ENCODE measurements at places on chromosomes 7 and 10.

DNA sequence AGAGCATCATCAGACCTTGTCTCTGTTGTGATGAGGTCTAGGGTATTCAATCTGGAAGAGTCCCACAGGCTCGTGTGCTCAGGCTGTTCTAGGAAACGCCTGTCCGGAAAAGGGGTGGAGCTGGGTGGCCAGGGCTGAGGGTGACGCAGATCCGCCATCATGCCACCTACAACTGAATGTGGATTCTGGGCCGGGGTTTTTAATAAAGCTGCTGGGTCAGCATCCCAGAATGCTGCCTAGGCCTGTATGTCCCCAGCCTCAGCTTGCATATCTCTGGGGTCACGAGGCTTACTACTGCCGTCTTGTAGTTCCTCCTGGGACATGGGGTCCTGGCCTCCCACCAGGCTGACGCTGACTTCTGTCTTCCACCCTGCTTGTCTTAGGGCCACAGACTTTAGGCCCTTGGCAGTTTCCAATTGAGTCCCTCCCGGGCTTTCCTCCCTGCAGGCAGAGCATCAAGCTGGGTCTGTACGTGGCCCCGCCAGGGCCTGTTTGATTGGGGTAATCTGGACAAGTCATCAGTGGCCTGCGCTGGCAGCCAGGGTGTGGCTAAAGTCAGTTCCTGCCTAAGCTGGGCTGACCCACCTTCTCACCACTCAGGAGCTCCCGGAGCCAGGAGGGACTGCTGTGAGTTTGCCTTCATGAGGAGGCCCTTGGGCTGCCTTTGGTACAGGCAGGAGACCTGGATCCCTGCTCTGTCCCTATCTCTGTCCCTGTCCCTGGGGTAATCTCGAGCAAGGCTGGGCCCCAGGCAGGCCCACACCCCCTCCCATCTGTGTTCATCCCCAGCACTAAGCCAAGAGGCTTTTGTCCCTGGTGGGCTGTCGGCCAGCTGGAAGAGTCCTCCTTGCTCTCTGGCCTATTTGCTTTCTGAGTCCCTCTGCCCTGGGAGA is 79.9 kb downstream of the ZMIZ1 start:
- DNase-seq: no peak

DNA sequence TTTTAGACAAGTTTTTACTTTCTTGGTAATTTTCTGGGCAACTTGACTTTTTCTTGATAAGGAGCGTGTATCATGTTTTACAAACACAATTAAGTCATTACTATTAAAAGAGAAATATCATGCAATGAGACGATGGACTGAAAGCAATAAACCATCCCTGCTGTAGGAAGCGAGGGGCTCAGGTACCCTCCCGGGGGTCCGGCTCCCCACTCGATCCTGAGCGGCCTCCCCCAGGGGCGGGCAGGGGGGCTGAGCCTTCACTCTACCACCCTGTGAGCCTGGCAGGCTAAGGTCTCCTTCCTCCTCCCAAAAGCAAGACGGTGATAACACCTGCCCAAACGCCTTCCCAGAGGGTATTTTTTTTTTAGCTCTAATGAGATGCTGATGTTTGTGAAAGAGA is 51.8 kb upstream of the ADGRA1 start:
- no peak for DNase-seq

DNA sequence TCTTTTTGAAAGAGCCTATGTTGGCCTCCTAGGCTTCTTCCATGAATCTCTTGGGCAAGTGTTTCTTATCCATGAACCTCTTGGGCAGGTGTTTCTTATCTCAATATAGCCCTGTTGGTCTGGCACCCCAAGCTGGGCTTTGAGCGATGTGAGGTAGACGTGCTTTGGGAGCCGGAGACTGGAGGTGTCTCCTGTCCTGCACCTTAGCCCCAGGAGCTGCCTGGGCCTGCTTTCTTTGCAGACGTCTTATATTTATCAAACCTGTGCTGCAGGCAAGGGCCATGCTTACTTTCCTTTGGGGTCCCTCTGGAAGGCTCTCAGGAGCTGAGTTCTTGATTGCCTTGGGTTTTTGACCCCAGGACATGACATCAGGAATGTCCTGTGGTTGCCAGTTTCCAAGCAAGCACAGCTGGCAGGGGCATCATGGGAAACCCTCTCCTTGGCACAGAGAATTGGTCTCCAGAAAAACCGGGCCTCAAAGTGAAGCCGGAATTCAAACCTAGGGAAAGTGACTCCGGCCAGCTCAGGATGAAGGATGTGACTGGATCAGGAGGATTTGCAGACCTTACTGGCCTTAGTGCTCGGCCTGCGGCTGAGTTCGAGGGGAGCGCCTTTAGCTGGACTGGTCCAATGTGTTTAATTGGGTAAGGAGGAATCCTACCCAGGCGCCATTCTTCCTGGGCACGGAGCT is 2.8 kb downstream of the JAKMIP3 start:
- no peak for DNase-seq

- no peak for DNase-seq
These were observed 36.5 kb downstream of the C10orf71 start for GRCh38 chr10:49335364-49335972.

- no peak for DNase-seq
These were observed 224.5 kb downstream of the SEMA3A start for GRCh38 chr7:83970081-83970480.

DNA sequence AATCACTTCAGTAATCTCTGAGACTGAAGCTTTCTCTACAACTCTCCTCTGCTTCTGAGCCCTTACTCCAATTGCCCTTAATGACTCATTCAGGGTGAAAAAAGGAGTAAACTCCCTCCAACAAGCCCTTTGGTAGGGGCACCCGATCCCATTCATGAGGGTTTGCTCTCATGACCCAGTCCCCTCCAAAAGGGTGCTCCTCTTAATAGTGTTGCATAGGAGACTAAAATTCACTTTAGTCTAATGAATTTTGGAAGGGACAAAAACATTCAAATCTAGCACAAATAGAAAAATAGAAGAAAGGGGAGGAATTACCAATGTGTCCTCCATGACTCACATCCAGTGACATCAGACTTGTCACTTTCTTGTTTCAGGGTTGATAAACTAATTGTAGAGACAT is 66.2 kb upstream of the CCNY start:
- no peak for DNase-seq

DNA sequence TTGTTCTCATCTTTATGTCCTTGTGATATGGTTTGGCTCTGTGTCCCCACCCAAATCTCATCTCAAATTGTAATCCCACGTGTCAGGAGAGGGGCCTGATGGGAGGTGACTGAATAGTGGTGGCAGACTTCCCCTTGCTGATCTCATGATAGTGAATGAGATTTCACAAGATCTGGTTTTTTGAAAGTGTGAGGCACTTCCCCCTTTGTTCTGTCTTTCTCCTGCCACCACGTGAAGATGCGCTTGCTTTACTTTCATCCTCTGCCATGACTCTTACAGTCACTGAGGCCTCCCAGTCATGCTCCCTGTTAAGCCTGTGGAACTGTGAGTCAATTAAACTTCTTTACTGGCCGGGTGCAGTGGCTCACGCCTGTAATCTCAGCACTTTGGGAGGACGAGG is 161.0 kb downstream of the HERPUD2 start:
- no peak for DNase-seq

DNA sequence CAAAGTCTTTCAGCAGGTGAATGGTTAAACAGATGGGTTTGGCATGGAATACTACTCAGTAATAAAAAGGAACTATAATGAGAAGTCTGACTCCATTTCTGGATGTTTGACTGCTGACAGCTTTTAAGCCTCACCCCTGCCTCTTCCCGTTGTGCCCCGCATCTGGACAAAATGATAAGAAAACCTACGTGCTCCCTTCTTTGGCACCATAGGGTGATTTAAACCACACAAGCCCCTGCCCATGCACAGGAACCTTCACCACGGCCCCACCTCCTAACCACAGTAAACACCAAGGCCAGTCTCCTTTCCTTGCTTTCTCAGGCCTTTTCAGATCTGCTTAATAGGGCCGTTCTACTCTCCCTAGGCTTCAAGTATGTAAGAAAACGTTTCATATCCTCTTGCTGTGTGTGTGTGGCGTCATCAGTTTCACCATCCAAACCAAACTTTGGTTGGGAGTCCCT is 47.1 kb upstream of the UBN2 start:
- DNase-seq: no peak

- DNase-seq: no peak
These were observed 179.9 kb downstream of the SFMBT2 start for GRCh38 chr10:7230951-7231350.

- DNase-seq: no peak
These were observed 197.2 kb downstream of the HECW1 start for GRCh38 chr7:43309706-43310022.

GRCh38 chr10:11756766-11757315 is 14.7 kb downstream of the ECHDC3 start:
- no peak for DNase-seq

DNA sequence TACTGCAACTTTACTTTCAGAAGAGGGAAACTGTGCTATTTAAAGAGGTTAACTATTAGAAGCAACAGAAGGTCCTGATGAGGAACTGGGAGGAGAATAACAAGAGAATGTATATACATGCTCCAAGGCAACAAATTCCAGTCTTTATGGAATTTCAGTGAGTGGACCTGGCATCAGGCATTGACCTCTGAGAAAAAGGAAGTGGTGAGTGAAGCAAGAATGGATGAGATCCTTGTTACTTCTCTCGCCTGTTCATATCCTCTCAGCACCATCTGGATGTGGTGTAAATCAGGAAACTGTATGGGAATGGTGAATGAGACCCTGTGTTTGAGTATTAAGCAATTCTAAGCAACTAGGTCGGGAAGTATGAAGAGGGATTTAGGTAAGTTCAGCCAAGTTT is 30.3 kb upstream of the KBTBD2 start:
- no peak for DNase-seq

DNA sequence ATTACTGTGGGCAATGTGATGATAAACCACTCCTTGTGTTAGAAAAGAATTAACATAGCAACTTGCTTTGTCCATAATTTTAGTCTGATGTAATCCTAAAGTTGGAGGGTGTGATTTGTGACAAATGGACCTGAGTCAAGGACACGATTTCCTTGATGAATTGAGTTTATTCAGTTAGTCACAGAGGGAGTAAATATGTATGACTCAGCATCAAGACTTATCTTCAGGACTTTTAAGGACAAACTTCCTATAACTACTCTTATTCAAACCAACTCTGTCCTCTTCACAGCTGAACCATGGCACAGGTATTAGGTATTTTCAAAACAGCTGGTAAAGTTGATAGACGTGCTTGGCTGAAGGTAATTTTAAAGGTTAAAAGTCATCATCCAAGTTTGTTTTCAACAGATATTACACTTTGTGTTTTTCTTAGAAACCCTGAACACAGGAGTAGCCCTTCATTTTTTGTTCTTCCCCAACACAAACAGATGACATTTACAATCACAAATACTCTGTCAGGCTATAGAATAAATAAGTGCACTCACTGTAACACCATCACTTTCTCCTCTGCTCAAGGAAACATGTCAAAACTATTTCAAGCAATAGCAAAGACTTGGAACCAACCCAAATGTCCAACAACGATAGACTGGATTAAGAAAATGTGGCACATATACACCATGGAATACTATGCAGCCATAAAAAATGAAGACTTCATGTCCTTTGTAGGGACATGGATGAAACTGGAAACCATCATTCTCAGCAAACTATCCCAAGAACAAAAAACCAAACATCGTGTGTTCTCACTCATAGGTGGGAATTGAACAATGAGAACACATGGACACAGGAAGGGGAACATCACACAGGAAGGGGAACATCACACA is 54.5 kb downstream of the COA1 start:
- DNase-seq: no peak

DNA sequence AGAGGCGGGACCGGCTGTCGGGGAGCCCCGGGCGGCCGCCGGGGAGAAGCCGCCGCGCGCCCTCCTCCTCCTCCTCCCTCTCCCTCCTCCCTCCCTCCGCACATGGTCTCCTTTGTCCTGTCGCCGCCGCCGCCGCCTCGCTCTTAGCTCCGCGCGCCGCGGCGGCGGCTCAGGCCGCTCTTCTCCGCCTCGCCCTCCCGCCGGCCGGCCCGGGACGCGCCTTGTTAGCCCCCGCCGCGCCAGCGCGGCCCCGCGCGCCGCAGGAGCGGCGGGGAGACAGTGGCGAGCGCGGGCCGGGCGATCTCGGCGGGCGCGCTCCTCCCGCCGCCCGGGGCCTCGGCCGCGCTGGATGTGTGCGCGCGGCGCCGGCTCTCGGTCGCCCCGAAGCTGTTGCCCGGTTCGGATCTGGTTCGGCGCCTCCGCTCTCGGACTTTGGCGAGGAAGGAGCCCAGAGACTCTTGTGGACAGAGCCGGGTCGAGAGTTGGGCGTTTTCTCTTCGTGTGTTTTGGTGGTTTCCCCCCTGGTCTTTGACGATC is 437.4 kb upstream of the GALNT17 start:
- peak; percentile 25 for DNase-seq

GRCh38 chr7:116630932-116631671 is 40.9 kb upstream of the MET start:
- no peak for DNase-seq

GRCh38 chr7:157684157-157684908 is 347.5 kb downstream of the DNAJB6 start:
- no peak for DNase-seq

- DNase-seq: no peak
These were observed 3.0 kb upstream of the TECPR1 start for GRCh38 chr7:98254951-98255610.

DNA sequence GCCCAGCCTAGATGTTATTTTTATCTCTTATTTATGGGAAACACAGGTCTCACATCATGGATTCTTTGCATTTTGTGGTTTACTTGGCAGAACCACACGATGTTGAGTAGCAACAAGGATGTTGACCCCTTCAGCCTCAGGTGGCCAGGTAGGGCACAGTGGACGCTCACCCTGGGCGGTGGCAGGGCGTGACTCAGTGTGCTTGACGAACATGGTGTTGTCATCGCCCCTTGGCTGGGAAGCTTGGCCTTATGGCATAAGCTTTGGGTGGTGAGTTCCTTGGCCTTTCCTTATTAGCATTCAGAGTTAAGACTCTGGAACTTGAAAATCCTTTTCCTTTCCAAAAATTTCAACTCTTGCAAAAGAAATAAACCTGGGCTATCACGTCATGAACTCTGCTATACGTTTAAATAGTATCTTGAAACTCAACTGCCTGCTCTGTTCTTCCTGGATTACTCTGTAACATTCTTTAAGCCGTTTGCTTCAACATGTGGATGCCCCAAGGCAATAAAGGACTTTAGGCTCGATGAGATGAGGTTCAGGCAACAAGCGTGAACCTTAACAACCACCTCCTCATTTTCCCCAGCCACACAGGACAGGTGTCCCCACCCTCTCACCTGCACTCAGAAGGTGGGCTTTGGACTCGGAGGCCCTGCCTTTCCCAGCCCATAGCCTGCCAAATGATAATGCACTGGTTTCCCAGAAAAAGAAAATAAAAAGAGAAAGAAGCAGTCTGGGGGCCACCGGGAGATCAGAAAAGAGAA is 22.5 kb upstream of the ECHDC3 start:
- DNase-seq: no peak

- no peak for DNase-seq
These were observed 680 bp upstream of the ADO start for GRCh38 chr10:62803724-62804355.

GRCh38 chr7:38535073-38535472 is 96.1 kb downstream of the AMPH start:
- no peak for DNase-seq

GRCh38 chr10:126738001-126738400 is 67.5 kb upstream of the C10orf90 start:
- DNase-seq: no peak

GRCh38 chr7:23410446-23411183 is 59.7 kb downstream of the IGF2BP3 start:
- DNase-seq: no peak

Data from activated gamma-delta T cell treated with Interleukin-2 at 50 U/mL for 16 hours (primary cell).